ENCODE measurements at places on chromosomes 6 and 20. TPM values are rescaled to one million over a fixed set of nuclear protein-coding genes. Genes with fewer than 3 reads are reported as not detected.
A peak's percentile ranks its signal among the peaks of the same experiment; 100 is the strongest.

Gene LST1
- 6.5 TPM for total RNA-seq

Gene ERVFRD-1
- not detected for total RNA-seq

Gene TBXT
- not detected for total RNA-seq

Gene ACTL10
- 0.22 TPM for total RNA-seq

Gene CTCFL
- total RNA-seq = not detected

Gene SIRPD
- total RNA-seq = not detected

Gene SYCP2
- total RNA-seq = 1.0 TPM

Gene PDE7B
- total RNA-seq = 12.6 TPM

Gene GABRR1
- total RNA-seq = not detected

Gene CRISP3
- not detected for total RNA-seq

Gene NDRG3
- total RNA-seq = 34.4 TPM

Gene PPP1R3D
- 11.4 TPM for total RNA-seq

Gene KHDC1
- total RNA-seq = 1.1 TPM

DNA sequence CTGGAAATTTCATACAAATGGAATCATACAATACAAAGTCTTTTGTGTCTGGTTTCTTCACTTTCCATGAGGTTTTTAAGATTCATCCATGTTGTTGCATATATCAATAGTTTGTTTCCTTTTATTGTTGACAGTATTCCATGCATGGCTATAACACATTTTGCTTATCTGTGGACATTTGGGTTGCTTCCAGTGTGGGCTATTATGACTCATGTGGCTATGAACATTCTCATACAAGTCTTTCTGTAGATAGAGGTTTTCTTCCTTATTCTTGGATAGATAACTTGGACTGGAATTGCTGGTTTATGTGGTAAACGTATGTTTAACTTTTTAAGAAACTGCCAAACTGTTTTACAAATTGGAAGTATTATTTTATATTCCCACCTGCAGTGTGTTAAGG, 30.0 kb upstream of the KIF6 start:
- DNase-seq = no peak

GRCh38 chr6:150403458-150404246, 34.8 kb downstream of the IYD start:
- DNase-seq = no peak

DNA sequence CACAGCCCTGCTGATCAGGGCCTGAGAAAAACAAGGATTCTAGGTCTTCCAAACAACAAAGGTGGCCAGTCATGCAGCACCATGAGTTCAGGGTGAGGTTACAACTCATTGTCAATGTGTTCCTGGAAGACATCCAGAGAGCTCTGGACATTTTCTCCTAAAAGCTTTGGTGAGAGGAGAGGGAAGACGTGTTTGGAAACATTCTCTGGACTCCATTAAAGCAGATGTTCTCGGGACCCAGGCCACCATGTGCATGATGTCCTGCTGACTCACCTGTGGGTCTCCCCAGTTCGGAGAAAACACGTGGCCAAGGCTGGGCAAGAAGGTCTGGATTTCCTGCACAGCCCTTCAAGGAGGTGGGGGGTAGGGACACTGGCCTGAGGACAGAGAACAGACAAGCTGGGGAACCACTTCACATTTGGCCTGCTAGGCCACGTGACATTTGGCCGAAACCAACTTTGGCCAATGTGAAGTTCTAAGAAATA, 61.6 kb downstream of the KCNB1 start:
- DNase-seq = no peak

DNA sequence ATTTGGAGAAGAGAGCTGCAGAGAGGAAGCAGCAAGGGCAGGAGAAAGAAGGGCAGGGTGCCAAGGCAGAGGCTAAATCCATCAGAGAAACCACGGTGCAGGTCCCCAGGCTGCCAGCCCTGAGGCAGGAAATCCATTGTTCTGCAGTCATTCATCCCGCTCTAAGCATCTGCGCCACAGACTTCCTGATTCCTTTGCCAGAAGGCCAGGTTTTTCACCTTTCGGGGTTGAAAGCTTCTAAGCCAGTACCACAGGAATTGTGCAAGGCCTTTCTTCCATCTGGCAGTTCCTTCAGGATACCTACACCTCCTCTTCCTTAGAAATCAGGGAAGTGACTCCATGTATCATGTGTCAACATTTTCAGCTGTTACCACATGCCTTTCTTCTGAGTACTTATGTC, 45.6 kb downstream of the ADGRF5 start:
- no peak for DNase-seq

- no peak for DNase-seq
These were observed 621 bp downstream of the GPR63 start for GRCh38 chr6:96836631-96837080.

GRCh38 chr20:10328897-10329255, 105.1 kb downstream of the MKKS start:
- no peak for DNase-seq

- DNase-seq = no peak
These were observed 771 bp upstream of the SNAI1 start for GRCh38 chr20:49982072-49982345.

DNA sequence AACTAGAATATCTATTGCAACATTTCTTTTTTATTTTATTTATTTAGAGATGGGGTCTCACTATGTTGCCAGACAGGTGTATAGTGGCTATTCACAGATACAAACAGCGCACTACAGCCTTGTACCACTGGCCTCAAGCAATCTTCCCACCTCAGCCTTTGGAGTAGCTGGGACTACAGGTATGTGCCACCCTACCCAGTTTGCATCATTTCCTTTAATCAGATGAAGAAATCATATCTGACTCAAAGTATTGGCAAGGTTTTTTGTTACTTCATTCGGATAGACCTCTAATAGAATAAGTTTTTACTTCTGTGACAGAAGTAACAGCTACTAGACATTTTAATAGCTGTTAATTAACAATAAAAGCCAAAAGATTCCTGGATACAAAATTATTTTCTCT, 153.9 kb downstream of the CDK19 start:
- DNase-seq = no peak

GRCh38 chr6:147947521-147947920, 395.1 kb upstream of the SASH1 start:
- DNase-seq = no peak

- no peak for DNase-seq
These were observed 23.3 kb downstream of the NRSN1 start for GRCh38 chr6:24149296-24149695.

GRCh38 chr20:8474027-8474668, 342.1 kb downstream of the PLCB1 start:
- no peak for DNase-seq

GRCh38 chr6:100415768-100416167, 49.0 kb downstream of the SIM1 start:
- no peak for DNase-seq

DNA sequence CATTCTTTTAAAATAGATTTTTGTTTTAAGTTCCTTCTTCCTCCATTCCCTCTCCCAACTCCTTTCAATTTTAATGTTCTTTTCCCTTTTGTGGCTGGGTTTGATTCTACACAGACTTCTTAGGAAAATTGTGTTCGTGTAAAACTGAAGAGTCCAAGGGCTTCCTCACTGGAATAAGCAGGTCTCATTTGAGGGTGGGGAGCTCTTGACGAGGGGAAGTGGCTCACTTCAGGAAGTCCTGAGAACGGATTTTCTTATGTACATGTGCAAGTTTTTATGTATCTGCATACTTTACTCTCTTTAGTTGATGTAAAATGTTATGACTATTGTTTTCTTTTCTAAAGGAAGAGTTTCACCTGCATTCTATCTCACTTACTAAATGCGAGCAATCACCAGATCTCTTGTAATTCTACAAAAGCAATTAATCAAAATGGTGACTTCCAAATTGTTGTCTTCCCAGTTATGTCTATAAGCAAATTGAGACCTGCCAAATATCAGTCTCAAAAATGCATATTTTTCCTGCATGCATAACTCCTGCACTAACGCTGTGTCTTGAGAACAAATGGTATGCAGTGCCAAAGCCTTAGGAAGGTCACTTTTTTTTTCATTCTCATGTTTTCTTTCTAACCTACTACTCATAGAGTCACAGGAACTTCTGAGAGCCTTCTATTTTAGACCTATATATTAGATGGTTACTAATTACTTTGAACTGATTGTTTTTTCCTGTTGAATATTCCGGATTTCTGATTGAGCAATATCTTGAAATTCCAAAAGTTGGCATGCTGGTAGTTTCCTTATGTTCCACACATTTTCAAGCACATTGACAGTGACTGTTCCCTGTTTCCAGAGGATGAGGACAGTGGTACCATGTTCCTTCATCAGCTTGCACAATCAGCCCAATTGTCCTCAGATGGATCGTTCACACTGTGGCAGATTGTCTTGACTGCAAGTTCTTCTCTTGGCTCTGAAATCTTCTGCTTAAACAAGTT, 251.9 kb upstream of the PRDM1 start:
- DNase-seq = no peak

- no peak for DNase-seq
These were observed 194.1 kb downstream of the ARID1B start for GRCh38 chr6:156971153-156971885.

DNA sequence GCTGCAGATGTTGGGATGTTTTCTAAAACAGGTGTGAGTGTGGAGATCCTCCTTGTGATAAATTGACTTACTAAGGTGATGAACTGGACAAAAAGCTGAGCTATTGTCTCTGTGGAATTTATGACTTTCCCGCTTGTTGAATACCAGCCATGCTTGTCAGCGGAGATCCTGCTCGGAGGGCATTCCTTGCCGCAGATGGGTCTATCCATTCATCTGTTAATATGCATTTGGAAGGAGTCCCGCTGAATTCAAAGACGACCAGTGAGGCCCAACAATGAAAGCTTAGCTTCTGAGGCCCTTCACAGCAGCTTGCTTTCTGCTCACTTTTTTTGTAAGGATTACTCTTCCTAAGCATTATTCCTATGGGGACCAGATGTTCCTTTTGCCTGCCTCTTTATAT, 124.9 kb downstream of the TIAM2 start:
- no peak for DNase-seq

GRCh38 chr6:167750956-167751358, 75.8 kb upstream of the AFDN start:
- peak; percentile 72 for DNase-seq

GRCh38 chr6:39610221-39610620, 115.0 kb downstream of the KIF6 start:
- no peak for DNase-seq

- no peak for DNase-seq
These were observed 278.1 kb upstream of the SASH1 start for GRCh38 chr6:148064406-148065134.

DNA sequence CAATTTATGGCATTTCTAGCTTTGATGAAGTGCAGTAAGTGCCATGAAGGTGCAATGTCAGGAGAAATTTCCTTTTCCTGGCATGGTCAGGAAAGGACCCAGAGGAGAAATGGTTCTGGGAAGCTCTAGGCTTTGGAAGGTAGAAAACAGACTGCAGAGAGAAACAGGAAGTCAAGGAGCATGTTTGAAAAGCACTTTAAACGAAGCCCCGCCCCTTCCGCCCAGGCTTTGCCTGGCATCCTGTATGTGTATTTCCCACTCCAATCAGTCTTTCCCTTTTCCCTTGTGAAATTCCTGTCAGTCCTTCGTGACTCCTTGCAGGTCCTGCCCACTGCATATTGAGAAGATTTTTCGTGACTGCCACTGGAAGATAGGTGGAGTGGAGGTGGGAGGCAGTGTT, 320.9 kb upstream of the SASH1 start:
- DNase-seq = no peak

DNA sequence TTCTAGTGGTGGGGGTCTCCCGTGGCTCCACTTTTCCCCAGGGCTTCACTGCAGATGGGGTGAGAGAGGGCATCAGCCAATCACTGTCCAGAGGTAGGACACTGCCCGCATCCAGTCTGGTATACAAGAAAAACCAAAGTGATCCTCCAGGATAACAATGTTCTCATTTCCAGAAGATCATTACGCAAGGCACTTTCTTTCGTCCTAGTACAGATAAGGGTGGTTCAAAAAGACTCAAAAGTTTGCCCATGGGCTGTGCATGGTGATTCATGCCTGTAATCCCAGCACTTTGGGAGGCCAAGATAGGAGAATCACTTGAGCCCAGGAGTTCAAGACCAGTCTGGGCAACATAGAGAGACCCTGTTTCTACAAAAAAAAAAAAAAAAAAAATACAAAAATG, 16.4 kb downstream of the GMDS start:
- DNase-seq = no peak

GRCh38 chr20:57609086-57609841, 11.0 kb downstream of the ZBP1 start:
- DNase-seq = no peak

DNA sequence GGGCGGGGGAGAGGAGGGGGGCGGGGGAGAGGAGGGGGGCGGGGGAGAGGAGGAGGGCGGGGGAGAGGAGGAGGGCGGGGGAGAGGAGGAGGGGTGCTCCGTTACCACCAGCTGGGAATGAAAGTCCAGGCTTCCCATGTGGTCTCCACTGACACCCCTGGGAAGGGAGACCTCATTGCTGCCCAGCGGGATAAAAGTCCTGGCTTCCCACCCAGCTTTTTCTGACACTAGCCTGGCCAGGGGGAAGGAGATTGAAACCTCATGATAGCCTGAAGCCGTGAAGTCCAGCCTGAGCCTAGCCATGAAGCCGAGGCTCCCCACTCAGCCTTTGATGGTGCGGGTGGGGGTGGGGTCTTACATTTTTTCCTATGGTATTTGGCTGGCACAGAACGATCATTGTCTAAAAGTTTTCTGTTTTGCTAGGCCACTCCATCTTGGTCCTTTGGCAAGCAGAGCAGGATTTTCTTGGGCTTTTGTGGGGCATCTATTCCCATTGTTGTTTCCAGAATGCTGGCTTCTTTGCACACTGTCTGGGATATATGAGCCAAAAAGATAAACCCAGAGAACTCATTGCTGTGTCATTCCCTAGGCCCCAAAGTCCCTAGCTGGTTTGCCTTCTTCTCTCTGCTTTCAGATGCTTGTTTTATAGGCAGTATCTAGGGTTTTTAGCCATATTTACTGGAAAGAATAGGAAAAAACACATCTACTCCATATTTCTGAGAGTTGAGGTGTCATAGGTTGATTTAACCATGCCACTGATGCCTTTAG, 67.9 kb upstream of the RNF24 start:
- DNase-seq = no peak

GRCh38 chr20:7695635-7696034, 244.6 kb downstream of the HAO1 start:
- no peak for DNase-seq

DNA sequence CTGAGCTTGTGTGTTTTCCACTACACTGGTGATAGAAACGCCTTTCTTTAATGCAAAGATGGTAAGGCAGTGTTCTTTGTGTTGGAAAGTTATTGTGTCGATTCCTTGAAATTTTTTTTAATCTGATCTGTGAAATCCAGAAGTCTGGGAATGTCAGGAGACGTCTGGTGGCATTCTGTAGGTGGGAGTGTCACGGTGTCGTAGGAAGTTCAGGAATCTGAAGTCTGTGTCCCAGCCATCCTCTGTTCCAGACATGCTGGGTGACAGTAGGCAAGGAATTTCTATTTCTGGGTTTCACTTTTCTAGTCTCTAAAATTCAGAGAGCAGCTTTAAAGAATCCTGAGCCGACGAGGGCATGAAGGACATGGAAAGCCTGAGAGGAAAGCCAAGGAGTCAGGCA, 223.8 kb downstream of the ZNF217 start:
- no peak for DNase-seq

- no peak for DNase-seq
These were observed 460.4 kb upstream of the RUNX2 start for GRCh38 chr6:44867571-44868334.

- no peak for DNase-seq
These were observed 51.0 kb downstream of the EDN3 start for GRCh38 chr20:59351157-59352040.

GRCh38 chr6:159360306-159360705, 191.1 kb downstream of the FNDC1 start:
- DNase-seq = no peak

Data from left ventricle myocardium inferior (tissue), 1 donor.